ENCODE measurements at places on chromosomes 7 and 10.
A peak's percentile ranks its signal among the peaks of the same experiment; 100 is the strongest.

- no peak for DNase-seq
These were observed 187.9 kb upstream of the INHBA start for GRCh38 chr7:41890631-41891274.

GRCh38 chr10:89566095-89566950 lies 30.9 kb upstream of the SLC16A12 start:
- DNase-seq: no peak

GRCh38 chr7:42868480-42868879 lies 43.4 kb downstream of the C7orf25 start:
- DNase-seq: no peak

DNA sequence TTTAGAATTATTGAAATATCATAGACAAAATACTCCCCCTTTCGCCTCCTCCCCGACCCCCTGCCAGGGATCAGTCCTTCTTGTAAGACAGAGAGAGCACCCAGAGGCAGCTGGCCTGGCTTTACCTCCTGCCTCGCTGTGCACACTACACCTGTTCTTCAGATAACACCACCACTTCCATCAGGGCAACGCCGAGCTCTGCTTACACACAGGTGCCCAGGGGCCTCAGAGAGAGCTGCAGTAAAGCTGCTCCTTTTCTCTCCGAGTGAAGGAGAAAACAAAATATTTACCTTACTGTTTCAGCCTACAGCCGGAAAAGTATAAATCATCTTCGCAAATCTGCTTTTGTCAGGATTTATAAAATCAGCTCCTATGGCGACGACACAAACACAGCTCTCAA lies 80.7 kb downstream of the HIPK2 start:
- peak; percentile 13 for DNase-seq

DNA sequence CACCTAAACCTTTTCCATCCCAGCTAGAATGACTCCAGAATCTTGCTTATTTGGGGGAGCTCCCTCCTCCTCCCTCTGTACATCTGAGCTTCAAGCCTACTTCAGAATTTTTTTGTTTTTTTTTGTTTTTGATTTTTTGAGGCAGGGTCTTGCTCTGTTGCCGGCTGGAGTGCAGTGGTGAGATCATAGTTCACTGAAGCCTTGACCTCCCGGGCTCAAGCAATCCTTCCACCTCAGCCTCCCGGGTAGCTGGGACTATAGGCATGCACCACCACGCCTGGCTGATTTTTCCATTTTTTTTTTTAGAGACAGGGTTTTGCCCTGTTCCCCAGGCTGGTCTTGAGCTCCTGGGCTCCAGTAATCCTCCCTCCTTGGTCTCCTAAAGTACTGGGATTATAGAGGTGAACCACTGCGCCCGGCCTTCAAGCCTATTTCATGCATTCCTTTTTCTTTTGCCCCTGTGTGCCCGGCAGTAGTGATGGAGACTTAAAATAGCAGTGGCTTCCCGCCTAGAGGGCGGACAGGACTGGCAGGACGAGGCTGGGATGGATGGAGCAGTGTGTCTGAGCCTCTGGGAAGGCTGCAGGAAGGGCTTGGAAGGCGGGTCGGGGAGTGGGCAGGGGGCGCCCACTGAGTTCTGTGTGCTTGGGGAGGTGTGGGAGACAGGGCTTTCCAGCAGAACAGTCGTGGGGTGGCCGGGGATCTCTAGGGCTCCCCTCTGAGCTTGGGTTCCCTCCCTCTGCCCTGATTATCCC lies 8.8 kb downstream of the CUX1 start:
- DNase-seq: no peak

GRCh38 chr7:380711-381210 lies 90.8 kb downstream of the FOXL3 start:
- no peak for DNase-seq

- no peak for DNase-seq
These were observed 345.5 kb downstream of the REEP3 start for GRCh38 chr10:63866747-63867140.

DNA sequence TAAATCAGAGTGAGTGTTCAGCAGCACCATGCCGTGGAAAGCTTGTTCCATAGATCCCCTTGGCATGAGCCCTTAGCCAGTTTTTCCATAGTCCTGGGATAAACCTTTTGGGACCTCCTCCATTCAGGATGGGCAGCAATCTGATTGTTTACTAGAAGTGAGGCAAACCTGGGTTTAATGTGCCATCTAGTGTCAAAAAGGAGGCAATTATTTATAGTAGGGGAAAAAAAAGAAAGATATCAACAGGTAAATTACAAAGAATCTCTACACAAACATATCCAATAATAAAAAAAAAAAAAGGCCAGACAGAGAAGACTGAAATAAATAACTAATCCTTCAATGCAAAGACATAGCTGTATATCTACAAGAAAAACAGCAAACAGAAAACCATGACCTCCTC lies 229.0 kb upstream of the STK17A start:
- no peak for DNase-seq

DNA sequence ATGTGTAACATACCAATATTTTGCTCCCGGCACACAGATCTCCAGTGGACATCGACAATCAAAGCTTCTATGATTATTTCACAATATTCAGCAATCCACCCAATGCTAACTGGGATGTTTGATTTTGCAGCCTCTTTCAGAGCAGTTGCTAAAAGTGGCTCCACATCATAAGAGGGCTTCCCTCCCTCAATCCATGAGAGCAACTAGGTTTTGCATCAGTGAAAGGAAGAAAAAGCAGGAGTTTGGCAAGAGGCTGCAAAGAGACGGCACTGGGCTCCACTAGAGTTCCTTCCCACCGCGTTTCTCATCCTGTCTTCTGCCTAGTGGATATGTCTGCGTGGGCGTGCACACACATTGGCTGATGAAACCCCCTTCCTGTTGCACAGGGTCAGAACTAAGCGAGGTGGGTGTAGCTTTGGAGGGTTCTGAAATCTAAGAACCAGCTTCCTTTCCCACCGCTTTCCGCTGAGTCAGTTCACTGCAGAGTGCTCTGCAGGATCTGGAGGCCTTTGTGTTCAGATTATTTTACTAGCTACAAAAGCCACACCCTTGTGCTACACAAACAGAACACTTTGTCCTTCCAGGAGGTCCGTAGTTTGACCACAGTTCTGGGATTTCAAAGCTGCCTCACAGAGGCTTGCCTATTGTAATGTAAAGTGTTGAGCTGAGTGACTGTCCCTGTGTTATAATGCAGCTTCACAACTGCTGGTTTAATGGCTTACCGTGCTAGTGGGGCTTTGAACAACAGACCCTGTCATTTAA lies 28.1 kb downstream of the ARL4A start:
- DNase-seq: no peak

DNA sequence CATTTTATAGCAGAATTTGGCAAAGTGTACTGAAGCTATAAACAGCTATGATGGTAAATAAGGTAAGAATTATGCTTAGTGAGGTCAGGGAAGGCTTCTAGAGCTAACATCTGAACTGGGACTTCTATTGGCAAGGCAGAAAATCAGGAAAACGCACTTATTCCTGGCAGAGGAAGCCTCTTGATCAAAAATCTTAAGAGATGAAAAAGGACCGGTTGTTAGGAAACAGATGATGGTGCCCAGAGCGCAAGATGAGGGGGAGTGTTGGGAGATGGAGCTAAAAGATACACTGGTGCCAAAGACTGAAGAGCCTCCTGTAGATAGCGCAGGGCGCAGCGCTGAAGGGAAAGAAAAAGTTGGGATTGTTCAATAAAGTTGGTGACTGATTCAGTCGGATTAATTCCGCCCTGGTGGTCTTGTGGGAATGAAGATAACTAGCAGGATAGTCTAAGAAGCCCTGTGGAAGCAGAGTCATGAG lies 550 bp upstream of the CALU start:
- no peak for DNase-seq

DNA sequence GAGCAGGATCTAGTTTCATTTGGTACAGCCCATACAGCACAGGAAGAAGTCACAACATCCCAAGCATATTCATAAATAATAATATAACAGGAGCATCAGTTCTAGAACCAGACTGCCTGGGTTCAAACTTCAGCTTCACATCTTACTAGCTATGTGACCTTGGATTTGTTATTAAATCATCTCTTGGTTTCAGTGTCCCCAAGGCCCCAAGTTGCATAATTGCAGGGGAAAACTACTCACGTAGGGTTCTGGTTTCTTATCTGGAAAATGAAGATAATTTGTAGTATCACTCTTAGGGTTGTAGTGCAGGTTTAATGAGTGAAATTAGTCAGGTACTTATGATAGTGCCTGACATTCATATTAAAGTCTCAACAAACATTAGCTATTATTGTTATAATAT lies 5.5 kb upstream of the IQUB start:
- DNase-seq: no peak

- no peak for DNase-seq
These were observed 41.4 kb downstream of the GSDME start for GRCh38 chr7:24715661-24716479.

- no peak for DNase-seq
These were observed 32.7 kb upstream of the FZD8 start for GRCh38 chr10:35674843-35675242.

DNA sequence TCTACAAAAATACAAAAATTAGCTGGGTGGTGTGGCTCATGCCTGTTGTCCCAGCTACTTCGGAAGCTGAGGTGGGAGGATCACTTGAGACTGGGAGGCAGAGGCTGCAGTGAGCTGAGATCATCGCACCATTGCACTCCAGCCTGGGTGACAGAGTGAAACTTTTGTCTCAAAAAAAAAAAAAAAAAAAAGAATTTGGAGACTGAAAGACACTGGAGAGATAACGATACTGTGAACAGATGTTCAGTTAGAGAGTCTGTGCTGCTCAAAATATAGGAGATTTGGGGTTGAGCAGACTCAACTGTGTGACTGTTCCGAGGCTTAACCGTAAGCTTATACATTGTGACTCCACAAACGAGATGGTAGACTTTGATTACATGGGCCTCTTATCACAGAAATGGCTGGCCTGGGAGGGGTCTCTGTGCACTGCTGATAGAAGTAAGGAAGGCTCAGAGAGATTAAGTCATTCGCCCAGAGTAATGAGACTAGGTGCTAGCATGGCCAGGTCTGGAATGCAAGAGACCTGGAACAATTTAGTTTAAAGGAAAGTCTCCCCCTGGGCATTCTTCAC lies 19.4 kb downstream of the WBP1L start:
- no peak for DNase-seq
